HuH-7.5 (cell line): ENCODE measurements at places on chromosomes 2 and 18.

DNA sequence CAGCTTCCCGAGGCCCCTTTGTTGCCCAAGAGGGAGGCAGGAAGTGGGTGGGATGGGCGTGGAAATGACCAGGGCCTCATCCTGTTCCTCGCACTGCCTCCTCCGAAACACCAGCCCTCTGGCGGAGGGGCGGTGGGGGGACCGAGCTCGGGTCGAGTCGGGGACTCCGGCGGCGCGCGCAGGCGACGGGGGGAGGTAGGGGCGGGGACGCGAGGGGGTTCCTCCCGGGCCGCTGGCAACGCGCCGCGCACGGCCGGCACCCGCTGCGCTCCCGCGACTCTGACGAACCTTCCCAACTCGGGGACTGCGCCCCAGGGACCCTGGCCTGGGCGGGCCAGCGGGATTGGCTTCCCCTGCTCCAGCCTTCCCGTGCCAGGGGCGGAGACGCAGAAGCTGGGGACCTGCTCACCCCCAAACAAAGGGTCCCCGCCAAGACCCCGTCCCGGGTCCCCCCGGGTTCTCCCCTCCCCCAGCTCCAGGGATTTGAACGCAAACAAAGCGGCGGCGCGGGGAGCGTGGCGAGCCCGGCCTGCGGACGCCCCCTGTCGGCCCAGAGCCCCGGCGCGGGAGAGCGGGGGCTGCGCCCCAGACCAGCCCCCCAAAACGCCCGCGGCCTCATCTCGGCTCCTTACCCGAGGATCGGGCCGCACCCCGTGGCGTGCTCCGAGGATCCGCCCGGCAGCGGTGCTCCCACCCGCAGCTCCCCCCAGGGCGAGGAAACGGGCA, 1.2 kb downstream of the SEMA4C start:
- peak; percentile 97 for DNase-seq

GRCh38 chr18:13890761-13891361, 24.5 kb downstream of the MC2R start:
- DNase-seq, result no peak

DNA sequence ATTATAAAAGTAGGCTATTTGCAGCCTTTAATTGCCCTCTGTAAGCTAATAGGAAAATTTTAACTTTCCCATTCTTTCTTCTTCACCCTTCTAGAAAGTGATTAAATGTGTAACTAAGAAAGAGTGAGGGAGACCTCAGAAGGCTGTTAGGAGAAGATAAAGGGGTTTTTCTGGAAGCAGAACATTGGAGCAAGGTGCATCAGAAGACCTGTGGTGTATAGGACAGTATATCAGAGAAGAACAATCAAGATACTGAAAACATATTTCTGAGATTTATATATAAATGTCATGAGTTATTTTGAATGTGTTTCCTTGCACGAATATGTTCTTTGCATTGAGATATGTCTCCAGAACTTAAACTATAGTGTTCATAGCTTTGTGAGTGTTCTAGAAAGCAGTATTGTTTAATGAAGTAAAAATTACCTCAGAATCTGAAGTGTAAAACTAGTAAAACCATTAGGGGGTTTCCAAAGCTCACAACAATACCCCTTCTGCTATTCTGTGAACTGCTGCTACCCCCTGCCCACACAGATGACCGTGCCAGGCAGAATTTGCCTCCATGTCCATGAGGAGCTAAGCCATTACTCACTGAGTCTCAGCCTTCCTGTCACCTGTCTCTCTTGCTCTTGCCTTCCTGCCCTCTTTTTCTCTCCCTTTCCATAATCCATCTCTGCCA, 537.9 kb downstream of the EPHA4 start:
- DNase-seq, result no peak

- DNase-seq, result no peak
These were observed 51.2 kb upstream of the NOSTRIN start for GRCh38 chr2:168751104-168751740.

DNA sequence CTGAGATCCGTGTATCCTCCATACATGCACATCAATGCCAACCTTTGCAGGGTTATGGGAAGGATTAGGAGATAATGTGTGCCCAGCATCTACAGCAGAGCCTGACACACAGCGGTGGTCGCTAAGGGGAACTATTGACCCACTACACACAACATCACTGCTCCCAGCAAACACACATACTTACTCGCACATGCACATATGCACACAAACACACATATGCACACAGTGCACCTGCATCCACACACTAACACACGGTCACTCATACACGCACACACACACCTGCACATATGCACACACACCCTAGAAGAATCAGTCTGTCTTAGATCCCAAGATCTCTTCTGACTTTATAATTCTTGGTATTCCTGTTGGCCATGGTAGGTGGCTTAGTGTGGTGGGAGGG, 118.3 kb downstream of the GYPC start:
- DNase-seq, result no peak

- DNase-seq, result no peak
These were observed 10.6 kb upstream of the HNRNPLL start for GRCh38 chr2:38613126-38613848.

DNA sequence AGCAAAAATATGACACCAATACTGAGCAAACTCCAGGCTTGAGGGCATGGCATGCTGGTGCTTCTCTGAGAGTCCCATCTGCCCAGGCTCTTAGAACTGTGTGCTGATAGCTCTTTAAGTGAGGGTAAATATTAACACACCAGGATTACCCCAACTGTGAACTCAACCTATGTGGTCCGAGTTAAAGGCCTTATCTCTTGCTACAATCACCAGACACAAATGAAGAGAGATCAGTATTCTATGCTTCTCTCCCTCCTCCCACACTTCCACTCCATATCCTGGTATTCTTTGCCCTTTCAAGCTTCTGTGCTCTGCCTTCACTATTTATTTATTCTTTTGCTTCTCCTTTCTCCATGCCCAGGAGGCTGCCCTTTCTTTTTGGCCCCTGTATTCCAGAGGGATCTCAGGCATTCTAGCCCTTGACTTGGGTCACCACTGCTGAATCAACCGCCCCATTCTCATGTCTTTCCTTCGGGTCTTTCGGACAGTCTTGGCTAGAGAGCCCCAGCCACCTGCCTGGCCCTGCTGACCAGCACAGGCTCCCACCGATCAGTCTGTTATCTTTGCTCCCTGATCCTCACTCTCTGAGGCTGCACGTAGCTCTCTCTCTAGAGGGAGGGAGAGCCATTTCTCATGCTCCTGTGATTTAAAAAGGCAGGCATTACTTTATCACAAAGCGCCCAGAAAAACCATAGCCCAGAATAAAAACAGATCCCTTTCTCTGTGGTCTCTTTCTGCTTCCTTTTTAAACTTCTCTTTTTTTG, 17.2 kb upstream of the HK2 start:
- DNase-seq, result no peak

GRCh38 chr2:177148477-177149154, 64.0 kb upstream of the HNRNPA3 start:
- DNase-seq, result peak; percentile 48

DNA sequence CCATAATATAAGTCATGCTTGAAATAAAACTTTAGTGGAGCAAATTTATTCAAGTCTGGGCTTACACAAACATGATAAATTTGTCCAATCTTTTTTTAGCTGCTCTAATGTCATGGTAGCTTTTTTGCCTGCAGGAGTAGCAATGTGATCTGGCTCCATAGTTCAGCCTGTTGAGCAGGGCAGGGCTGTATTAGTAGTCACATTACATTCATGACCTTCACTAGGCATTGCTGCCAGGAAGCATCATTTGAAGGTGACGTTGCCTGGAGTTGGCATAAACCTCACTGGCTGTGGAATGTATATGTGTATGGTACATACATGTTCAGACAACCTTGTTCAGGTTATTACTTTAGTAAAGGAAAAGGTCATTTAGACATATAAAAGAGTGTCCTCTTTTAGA, 76.6 kb downstream of the CCDC85A start:
- DNase-seq, result no peak

DNA sequence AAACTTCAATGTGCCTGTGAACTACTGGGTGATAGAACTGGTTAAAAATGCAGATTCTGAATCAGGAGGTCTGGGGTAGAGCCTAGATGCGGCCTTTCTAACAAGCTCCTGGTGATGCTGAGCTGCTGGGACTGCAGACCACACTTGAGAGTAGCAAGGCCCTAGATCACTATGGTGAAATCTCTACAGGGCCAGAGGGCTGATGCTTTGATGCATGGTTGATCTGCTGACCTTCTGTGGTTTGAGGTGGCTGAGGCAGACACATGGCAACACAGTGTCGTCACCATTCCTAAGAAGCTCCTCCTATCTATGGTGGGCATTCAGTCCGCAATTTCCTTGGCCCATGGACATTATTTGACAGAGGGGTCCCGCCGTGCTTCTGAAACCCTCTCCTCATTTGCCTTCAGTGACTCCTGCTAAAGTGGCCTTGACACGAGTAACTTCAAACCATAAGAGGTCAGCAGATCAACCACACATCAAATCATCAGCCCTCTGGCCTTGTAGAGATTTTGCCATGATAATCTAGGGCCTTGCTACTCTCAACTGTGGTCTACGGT, 19.8 kb downstream of the CCDC68 start:
- DNase-seq, result no peak

DNA sequence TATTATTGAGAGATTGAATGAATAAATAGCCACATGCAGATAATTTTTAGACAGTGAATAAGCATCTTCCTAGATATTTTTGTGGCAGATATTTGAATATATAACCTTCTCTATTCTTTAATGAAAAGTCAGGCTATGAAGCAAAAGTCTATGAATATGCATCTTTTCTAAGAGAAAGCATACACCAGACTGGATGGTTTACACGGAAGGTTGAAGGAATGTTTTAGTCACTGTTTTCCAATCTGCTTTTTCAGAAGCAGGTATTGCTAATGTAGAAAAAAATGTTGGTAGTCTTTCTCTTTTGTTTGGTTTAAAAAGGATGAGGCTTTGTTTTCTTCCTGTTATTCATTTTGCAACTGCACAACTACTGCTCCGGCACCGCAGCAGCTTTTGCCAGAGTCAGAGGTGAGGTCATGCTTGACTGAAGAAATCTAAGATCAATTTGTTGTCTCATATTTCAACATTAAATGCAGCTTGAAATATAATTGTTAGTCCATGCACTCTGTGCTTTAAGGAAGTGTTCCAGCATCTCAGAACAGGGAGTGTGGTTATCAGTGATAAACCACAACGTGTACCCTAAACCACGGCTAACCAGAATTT, 1540.8 kb upstream of the PIK3C3 start:
- DNase-seq, result no peak

DNA sequence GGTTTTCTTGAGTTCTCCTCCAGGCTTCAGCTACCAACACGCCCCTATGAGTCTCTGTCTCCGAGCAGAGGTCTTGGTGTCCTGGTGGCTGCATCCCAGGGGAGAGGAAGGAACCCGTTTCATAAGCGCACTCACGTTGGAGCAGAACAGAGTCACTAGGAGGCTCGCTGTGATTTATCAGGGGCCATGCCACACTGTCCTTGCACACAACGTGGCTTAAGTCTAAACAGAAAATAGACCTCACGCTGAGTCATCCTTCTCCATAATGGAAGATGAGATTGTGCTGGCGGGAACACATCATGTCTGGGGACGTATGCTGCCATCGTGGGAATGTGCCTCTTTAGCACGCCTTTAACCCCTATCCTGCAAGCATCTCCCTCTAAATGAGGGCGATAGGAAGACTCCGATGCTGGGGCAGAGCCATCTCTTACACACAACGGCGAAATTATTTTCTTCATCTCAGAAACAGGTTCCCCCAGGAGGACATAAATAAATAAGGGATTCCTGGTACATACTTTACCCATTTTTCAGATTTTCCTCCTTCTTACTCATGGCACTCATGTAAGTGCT, 211.4 kb downstream of the KLHL29 start:
- DNase-seq, result no peak

DNA sequence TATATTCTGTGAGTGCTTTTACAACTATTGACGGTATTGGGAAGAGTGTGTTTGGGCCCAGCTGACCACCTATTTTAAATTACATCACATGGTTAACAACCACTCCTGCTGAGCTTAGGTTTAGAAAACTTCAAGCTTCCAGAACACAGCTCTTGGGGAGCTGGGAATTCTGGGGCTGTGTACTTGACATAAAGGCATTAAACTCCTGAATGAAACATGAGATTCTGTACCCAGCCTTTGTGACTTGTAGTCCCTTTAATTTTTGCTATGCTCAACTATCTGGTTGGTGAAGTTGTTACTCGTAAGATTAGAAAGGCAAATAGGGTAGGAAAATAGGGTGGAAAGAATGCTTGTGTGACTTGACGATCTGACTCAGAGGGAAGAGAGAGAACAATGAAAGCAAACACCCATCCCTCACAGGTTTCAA, 66.9 kb downstream of the LTBP1 start:
- DNase-seq, result no peak

- no peak for DNase-seq
These were observed 50.5 kb upstream of the ITPRID2 start for GRCh38 chr2:181841079-181841478.

DNA sequence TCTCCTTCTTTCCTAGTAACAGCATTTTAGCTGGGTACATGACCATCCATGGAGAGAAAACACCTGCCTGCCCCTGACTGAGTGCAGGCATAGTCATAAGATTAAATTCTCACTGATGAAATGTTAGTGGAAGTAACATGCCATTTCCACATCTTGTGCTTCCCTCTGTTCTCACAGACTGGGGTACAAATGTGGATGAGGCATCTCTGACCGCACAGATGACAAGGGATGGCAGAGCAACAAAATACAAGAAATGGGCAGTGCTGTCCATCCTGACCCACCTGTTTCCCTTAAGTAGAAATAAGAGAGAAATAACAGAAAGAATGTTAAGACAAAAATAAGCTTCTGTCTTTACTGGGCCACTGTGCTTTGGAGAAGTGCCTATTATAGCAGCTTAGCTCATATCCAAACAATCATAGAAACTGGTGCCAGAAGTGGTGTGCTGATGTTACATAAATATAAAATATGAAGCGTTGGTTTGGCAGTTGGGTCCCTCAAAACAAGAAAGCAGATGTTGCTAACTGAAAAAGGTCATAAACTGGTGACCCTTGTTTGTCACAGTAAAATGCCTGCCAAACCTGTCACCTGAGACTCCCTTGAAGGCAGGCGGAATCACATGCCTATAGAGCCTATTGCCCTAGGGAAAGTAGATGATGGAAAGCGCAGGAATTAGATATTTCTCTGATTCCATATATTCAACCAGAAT, 72.4 kb upstream of the CCDC150 start:
- DNase-seq, result no peak

DNA sequence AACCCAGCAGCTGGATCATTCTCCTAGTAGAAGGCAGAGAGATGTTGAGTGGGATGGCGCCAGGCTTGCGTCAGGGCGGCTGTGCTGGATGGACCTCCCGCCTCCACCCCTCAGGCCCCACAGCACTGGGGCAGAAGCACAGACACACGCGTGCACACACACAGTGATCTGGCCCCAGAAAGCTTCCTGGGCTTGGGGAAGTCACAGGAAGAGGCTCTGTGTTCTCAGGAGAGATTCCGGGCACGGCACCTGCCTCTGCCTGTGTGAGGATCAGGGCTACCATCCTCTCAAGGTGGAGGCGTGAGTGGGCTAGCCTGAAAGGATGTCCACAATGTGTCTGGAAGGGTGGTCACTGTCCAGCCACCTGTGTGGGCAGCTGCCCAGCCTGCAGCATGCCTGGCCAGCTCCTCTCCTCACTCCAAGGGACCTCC, 229.8 kb upstream of the HS6ST1 start:
- DNase-seq, result no peak

- DNase-seq, result peak; percentile 69
These were observed at the start of gene DUSP2 for GRCh38 chr2:96145036-96145847. DUSP2 (minus strand) TSS chr2:96145440; CDS start chr2:96145354, 86 bp downstream.
